ENCODE measurements at places on chromosomes 3 and 15.
A peak's percentile ranks its signal among the peaks of the same experiment; 100 is the strongest.

DNA sequence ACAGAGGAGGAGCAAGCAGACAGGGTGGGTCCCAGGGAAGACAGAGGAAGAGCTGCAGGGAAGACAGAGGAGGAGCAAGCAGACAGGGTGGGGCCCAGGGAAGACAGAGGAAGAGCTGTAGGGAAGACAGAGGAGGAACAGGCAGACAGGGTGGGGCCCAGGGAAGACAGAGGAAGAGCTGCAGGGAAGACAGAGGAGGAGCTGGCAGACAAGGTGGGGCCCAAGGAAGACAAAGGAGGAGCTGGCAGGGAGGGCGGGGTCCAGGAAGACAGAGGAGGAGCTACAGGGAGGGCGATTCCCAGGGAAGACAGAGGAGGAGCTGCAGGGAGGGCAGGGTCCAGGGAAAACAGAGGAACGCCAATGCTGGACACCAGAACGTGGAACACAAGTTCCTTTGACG is 66.5 kb downstream of the PLXNA1 start:
- H3K36me3 ChIP-seq: no peaks in the 10 kb centered on the region
- H3K4me3 ChIP-seq: no peak overlapping the region
- H3K27me3 ChIP-seq: peaks cover 6% of the 10 kb centered on the region

- no peaks in the 10 kb centered on the region for H3K4me1 ChIP-seq
- no peak overlapping the region for H3K27ac ChIP-seq
- no peak for DNase-seq
- no peaks in the 10 kb centered on the region for H3K27me3 ChIP-seq
- no peak overlapping the region for H3K4me3 ChIP-seq
- no peaks in the 10 kb centered on the region for H3K36me3 ChIP-seq
These were observed 61.7 kb downstream of the THRB start for GRCh38 chr3:24432989-24433388.

DNA sequence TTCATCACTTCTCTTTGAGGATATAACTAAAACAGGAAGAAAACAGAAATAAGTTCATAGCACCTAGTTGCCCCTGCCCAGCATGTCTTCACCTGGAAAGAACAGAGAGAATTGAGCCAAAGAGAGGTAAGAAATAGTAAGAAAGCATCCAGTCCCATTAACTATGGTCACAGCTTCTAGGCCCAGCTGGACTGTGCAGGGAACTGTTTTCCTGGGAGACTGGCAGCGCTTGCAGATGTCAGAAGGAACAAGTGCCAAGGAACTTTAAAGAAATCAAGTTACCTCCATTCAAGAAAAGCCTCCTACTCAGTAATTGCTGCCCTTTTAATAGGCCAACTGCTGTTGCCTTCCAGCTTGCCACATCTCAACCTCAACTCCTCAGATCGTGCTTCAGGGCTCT is 17.8 kb upstream of the CPB1 start:
- H3K4me1 ChIP-seq: no peaks in the 10 kb centered on the region
- no peaks in the 10 kb centered on the region for H3K36me3 ChIP-seq
- no peak overlapping the region for H3K27ac ChIP-seq
- no peak for DNase-seq

GRCh38 chr15:22839046-22839695 is 705 bp downstream of the NIPA2 start:
- H3K27ac ChIP-seq: peak overlapping the region; percentile 90
- H3K27me3 ChIP-seq: no peaks in the 10 kb centered on the region
- H3K36me3 ChIP-seq: peaks cover 4% of the 10 kb centered on the region
- H3K4me1 ChIP-seq: peaks cover 5% of the 10 kb centered on the region

All from astrocyte (in vitro differentiated cells and primary cell).